SHP77 treated with DMSO at 0.1 percent for 48 hours (cell line): ENCODE measurements at places on chromosomes 7 and 10.

GRCh38 chr7:88355011-88355410, 48.3 kb upstream of the STEAP4 start:
- DNase-seq, result no peak

GRCh38 chr7:135147899-135148721, at the start of gene TMEM140:
Gene TMEM140, plus strand, starts transcription at chr7:135148072. Its CDS starts 16,370 bp downstream, at chr7:135164442.
- no peak for DNase-seq

GRCh38 chr10:9068003-9068402, 1013.5 kb downstream of the GATA3 start:
- no peak for DNase-seq

GRCh38 chr10:77286531-77287508, 350.8 kb downstream of the KCNMA1 start:
- no peak for DNase-seq

DNA sequence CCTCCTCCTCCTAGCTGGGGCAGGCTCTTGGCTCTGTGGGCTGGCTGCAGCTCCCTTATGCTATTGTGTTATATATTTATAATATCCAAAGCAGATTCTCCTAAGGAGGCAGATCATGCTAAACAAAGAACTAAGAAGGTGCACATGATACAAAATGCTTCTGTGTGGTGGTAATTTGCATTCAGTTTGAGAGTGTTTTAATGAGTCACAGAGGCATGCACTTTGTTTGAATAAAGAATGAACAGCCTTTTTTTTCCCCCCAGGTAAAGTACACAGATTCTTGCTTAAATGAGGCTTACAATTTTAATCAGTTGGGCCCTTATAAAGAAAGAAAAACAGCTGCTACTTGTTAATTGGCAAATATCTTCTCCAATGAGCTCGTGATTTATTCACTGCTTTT, 95.0 kb downstream of the FANK1 start:
- no peak for DNase-seq

- no peak for DNase-seq
Observed at GRCh38 chr10:99450156-99450555, 19.7 kb upstream of the GOT1 start.

- DNase-seq, result no peak
Observed at GRCh38 chr7:2787251-2787951, 56.7 kb downstream of the GNA12 start.

DNA sequence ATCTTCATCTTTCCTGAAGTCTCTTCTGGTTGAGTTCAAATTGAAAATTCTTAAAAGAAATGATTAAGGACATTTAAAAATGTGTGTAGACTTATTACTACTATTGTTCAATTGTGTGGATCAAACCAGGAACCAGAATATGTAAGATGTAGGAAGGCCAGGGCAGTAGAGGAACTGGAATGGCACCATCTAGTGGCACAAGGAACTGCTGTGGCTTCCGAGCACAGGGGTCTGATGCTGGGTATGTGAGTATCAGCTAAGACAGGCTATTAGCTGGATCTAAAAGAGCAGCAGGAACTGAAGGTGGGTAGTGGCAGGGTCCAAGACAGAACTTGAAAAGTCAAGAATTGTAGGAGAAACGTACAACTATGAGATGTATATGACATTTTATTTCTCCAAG, 247.3 kb downstream of the SEMA3A start:
- no peak for DNase-seq

GRCh38 chr7:86939197-86939814, 120.1 kb downstream of the ELAPOR2 start:
- DNase-seq, result peak; percentile 46

- no peak for DNase-seq
Observed at GRCh38 chr10:103822800-103823199, 32.6 kb downstream of the SH3PXD2A start.

- DNase-seq, result no peak
Observed at GRCh38 chr10:821322-821721, 110.2 kb downstream of the LARP4B start.

- DNase-seq, result no peak
Observed at GRCh38 chr7:41771717-41772116, 68.8 kb upstream of the INHBA start.

- DNase-seq, result no peak
Observed at GRCh38 chr7:86958380-86958779, 101.1 kb downstream of the ELAPOR2 start.
